Astrocyte of the spinal cord (primary cell): ENCODE measurements at places on chromosomes 3 and 15.

DNA sequence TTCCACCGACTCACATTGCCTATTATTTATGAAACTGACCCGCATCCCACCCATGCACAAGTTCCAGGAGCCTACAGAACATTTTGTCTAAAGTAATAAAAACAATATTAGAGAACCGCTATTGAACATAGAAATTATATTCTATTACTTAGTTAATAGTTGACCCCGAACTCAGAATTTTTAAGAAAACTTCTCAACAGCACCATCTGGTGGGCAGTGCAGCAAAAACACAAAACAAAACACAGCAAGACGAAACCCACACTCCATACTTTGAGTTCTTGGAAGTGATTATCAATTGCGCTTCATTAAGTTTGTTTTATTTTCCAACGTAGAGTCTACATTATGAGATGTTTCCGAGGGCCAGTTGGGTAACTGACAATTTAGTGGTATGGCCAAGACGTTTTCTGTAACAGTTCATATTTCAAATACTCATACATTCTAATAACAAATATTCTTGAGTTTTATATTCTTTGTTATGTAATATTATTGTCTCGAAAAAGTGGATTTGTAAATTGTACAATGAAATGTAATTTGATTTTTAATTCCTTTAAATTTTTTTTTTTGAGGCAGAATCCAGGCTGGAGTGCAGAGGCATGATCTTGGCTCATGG lies 24.0 kb upstream of the C3orf70 start:
- peak; percentile 47 for DNase-seq

DNA sequence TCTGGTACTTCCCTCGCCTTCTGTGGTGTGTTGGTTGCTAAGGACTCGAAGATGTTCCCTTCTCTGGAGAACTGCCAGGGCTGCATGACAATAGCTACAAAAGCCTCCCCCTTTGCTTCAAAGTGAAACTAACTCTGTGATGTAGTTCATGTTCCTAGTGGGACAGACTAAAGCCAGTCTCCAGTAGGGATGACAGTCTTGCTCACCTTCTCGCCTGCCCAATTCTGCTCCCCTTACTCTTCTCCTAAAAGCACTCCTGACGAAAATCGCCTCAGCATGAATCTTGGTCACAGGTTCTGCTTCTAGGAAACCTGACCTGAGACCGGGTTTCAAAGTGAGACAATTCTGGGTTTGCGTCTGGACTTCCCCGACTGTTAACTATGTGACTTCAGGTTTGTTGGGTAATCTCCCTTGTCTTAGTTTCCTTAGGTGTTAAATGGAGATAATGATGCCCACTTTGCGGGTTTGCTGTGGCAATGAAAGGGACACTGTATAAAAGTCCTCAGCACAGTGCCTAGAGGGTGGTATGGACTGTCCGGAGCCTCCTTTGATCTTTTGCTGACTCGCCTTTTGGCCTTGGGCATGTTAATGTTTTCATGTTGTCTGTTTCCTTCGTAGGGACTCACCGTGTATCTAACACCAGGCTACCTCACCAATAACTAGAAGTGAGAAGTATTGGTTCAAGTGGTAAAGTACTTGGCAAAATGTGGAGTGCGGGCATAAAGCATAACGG lies 24.9 kb upstream of the THRB start:
- DNase-seq, result no peak

DNA sequence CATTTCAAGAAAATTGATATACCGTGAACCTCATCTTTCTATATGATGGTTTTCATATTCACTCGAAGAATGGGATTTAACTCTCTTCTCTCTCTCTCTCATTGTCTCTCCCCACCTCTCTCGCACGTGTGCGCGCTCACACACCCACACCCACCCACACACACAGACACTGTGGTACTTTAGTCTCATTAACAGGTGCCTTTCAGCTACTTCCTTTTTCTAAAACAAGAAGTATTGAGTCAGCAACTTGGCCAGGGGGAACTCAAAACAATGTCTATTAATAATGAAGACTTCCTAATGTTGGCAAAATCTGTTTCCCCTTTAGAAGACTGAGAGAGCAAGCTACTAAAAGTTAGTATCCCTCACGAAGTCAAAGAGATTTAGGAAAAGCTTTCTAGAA lies 150.7 kb downstream of the TMCO5A start:
- DNase-seq, result no peak

DNA sequence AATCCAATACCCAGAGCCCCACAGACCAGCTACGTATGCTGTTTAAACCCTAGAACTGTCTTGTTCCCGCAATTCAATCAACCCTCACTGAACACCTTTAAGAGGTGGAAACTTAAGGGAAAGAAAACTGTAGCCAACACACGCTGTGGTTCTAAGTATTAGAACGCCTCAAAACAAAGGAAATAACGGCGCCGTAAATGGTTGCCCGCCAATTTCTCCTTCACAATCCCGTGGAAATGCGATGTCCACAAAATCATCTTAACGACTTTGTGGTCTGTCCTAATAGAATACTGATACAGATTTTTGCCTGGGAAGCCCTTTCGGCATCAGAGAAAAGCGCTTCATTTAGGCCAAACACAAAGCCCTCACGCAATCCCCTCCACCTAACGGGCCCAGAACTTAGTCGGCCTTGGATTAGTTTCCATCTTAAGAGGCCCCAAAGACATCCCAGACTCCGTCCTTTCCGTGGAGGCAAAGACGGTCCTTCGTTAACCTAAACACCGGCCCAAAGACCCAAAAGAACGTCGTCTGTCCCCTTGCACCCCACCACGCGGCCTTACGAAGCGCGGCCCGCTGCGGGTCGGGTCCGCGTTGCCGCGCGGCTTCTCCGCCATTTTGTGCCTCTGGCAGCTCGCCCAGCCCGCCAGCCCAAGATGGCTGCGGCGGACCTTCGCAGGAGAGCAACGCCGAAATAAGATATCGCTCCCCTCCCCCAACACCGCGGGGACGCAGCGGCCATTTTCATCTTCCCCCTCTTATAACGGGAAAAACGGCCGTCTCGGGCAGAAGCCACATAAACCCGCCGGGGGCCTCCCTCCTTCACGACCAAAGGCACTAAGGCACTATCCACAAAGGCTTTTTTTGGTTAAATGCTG lies 763 bp downstream of the TRA2B start:
- DNase-seq, result peak; percentile 90

DNA sequence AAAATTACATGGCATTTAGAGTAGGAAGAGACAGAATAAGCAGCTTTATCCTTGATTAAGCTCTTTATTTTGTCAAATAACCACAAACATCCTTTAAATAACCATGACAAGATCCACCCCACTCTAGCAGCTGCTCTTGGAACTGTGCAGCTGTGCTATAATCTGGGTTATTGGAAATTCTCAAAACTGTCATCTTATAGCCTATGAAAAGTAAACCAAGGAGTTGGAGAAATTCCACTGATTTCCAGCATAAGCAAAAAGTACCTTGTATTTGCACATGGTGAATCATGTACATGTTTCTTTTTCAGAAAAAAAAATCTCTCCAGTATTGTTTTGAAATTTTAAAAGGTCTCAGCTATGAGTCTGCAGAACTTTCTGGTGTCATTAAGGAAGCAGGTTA lies 88.8 kb upstream of the ABI3BP start:
- DNase-seq, result peak; percentile 13

GRCh38 chr3:109887293-109887692 lies 549.9 kb upstream of the DPPA4 start:
- DNase-seq, result no peak

DNA sequence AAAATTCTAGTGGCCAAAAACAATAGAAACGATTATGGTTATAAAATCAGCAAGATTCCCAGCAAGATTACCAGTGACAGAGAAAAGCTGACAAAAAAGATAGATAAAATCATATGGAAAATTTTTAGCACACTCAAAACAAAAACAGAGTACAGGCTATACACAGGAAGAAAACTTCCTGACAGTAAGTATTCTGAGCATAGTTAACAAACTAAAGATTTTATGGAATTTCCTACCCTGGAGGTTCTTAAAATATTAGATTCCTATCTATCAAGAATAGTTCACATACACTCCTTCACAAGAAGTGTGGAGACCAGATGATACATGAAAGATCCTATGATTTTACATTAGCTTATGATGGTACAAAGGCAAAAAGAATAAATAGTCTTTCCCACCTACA lies 50.8 kb downstream of the ZNF148 start:
- DNase-seq, result no peak
